ENCODE measurements at places on chromosomes 6 and 20.
A peak's percentile ranks its signal among the peaks of the same experiment; 100 is the strongest.

DNA sequence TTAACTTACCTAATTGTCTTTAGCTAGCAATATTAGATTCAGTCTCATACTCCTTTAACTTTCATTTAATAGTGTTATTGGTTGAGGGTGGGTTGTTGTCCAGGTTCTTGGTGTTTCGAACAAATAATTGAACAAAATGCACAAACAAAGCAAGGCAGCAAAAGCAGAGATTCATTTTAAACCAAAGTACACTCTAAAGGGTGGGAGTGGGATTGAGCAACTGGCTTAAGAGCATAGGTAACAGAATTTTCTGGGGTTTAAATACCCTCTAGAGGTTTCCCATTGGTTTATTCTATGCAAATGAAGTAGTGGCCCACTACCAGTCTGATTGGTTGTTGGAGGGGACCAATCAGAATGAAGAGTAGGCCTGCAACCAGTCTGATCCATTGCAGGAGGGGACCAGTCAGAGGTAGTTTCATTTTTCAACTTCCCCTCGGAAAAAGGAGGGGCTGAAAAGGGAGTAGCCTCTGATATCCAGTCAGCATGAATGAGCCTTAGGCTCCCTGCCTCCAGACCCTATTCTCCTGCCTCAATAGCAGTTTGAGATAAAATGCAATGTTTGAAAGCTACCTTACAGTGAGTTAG lies 26.3 kb upstream of the RAB23 start:
- no peak for DNase-seq

DNA sequence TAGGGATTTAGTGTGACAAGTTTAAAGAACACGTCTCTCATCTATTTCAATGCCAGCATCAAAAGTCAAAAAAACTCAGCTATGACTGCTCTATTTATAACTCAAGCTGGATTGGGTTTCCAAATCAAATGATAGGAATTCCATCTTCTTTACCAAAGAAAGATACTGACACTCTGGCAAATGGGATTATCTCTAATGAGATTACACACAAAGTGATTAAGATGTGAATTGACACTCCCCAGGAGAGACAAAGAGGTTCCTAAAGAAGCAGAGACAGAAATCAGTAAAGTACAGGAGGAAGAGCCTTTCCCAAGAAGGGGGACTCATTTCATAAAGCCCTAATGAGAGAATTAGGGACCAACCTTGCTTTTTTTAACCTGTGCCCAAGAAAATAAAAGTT lies 92.1 kb downstream of the ID4 start:
- no peak for DNase-seq

DNA sequence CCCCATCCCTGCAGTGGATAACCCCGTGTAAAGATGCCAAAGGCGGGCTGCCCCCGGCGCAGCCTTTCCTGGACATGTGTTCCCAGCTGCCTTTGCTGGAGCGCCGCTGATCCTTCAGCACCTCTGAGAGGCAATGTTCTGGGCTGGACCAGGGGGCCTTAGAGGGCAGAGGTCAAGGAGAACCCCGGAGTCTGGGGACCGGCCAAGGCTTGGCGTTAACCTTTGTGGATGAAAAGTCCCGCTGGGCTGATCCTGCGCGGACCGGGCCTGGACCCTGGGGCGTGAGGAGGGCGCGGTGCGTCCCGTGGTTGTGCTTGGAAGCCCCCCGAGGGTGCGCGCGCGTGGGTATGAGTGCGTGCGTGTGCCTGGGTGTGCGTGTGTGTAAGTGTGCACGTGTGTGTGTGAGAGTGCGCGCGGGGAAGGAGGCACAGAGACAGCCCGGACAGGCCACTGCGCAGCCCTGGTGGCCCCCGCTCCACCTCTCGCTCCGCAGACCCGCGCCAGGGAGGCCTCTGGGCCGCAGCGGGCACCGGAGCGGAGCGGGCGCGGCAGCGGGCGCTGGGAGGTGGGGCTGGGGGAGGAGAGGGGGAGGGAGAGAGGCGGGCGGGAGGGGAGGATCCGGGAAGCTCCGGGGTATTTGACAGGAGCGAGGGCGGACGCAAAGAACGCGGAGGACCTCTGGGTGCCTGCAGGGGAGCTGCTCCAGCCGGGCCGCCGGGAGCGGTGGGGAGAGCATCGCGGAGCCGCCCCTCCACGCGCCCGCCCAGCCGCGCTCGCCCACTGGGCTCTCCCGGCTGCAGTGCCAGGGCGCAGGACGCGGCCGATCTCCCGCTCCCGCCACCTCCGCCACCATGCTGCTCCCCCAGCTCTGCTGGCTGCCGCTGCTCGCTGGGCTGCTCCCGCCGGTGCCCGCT lies at the start of gene SMOC2:
SMOC2 (plus strand) TSS at position 665 of the 914 bp plus-strand sequence; CDS start at position 852, 187 bp downstream.
- DNase-seq, result no peak

DNA sequence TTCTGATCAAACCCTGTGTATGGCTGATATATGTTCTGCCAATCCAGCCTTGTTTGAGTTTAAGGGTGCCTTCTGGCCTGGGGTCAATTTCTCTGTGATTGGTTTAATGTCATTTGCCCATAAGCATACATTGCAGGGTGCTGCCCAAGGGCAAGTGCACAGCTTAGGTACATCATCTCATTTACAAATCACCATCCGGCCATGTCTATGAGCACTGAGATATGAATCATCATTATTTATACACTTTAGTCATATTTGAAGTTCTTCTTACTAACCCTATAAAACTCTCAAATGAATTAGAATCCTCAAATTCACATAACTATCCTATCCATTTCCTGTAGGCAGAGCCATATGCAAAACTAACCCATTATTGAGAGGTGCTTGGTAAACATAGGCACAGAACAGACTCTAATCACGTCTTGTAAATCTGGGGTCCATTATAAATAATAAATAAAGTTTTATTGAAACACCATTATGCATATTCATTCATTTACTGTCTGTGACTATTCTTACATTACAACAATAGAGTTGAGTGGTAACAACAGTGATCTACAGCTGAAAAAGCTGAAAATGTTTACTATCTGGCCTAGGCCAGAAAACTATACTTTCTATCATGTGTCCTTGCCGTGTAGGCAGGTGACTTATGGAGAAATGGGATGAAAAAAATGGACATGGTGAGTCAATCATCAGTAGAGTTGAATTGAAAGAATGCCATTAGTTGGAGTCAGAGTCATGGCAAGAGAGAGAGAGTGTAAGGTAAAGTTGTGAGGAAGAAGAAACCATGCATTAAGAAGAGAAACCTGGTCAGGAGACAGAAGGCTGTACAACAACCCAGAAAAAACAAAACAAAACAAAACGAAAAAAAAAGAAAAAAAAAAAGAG lies 25.0 kb downstream of the KCNQ5 start:
- no peak for DNase-seq

- DNase-seq, result peak; percentile 18
Observed at GRCh38 chr20:63658749-63659187, 656 bp downstream of the RTEL1 start.

- DNase-seq, result no peak
Observed at GRCh38 chr6:68741501-68742386, 106.7 kb downstream of the ADGRB3 start.

DNA sequence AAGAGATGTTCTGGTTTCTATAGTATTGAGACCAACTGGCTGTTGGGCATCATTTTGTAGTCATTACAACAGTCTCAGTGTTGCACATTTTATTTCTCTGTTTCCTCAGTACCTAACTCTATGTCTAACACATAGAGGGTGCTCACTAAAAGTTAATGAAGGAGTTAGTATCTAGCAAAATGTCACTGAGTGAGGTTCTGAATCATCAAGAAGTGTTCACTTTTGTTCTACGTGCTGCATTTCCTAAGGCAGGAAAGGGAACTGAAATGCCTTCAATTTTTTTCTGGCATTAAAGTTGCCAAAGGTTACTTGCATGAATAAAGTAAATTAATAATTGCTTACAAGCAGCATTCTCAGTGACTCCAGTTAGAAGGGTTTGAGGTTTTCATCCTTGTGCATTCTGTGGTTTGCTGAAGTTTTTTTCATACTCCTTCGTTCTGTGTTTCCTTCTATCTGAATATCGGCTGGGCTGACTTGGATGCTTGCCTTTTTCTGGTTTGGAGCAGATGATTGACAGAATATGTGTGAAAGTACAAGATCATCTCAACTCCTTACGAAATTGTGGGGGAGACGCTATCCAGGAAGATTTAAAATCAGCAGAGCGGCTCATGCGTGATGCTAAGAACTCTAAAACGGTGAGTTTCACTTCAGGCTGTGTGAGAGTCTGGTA lies 114.5 kb upstream of the SCGN start:
- DNase-seq, result no peak

DNA sequence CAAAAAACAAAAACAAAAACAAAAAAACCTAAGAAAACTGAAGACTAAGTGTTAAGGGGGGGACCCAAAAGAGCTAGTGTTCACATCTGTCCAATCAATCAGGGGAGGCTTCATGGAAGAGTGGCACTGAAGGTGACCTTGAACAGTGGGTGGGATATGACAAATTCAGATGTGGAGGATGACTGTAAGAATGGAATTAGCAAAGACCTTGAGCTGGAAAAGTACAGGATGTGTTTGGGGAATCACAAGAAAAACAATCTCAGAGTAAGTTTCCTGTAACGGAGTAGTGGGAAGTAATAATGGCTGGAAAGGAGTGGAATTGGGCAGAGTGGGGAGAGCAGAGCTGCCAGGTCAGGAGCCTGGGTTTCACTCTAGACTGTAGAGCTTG lies 2.9 kb upstream of the IER3 start:
- DNase-seq, result no peak

DNA sequence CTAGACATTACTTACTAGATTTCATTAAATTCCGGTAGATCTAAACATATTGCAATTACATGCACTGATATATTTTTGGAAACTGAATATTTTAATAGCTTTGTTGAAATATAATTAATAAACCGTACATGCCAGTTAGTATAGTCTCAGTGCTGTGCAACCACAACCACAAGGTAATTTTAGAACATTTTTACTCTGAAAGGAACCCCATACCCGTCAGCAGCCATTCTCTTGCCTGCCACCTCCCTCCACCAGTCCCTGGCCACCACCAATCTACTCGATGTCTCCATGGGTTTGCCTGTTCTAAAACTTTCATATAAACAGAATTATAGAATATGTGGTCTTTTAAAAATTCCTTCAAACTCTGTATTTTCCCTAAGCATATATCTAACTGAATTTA lies 293.9 kb downstream of the THBS2 start:
- no peak for DNase-seq

GRCh38 chr20:58209652-58210397 lies 18.6 kb downstream of the ANKRD60 start:
- peak; percentile 85 for DNase-seq

DNA sequence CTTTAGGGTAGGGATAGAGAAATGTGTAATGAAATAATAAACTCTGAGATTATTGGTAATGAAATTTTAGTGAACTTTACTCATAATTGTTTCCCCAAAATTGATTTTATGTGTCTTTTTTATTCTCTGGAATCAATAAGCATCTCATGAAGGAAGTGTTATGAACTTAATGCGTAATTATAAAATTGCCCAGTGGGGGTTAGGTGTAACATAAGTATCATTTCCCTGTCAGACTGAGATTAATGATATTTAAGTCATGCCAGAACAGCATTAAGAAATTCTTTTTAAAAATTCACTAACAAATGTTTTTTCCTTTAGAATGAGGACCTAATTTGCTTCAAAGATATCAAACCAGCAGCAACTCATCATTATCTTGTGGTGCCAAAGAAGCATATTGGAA lies 10.0 kb downstream of the HINT3 start:
- DNase-seq, result no peak

DNA sequence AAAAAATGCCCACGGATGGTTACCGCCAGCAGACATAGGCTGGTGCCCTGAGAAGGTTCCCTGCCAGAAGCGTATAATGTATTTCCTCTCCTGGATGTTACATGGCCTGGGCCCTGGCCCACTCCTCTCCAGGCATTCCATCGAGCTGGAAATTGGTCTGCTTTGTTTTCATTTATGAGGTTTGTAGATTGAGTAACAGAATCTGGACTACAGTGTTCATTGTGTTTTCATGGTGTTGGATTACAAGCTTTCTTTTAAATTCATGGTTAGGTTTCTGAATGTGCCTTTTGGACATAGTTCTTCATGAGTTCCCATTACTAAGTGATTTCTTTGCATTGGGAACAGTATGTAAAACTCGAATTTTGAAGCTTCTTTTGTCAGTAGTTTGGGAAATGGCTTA lies 6.4 kb downstream of the TIAM2 start:
- no peak for DNase-seq

DNA sequence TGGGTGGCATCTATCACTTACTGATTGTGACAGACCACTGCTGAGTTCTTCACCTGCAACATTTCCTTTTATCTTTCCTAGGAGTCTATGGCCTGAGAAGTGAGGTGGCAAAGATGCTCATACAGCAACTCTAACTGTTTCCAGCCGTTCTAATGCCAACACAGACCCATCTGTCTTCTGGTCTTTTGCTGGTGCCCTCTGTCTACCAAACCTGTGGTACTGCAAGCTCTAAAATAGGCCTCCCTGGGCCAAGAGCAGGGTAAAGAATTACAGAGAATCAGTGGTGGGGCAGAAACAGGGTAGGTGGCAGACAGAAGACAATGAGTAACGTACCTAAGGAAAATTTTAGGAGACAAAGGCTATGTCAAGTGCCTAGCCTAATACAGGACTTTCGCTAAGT lies 611.0 kb upstream of the FLRT3 start:
- DNase-seq, result peak; percentile 31

DNA sequence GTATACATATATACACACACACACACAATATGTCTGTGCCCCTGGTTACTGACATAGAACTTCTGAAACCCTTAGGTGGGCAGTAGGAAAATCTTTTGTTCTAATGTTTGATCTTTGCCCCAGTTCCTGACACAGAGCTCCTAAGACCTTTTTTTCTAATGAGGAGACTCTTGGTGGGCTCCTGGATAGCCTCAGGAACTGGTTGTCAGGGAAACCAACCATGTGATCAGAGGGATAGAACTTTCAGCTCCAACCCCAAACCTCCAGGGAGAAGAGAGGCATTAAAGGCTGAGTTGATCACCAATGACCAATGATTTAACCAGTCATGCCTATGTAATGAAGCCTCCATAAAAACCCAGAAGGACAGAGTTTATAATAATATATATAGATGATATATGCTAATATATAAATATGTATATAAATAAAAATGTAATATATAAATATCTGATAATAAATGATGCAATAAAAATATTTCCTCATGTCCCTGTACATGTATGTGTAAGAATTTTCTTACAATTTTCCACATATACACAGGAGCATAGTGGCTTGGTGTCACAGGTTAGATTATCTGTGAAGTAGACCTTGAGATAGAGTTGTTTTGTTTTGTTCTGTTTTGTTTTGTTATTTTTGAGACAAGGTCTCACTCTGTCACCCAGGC lies 93.3 kb downstream of the GPX5 start:
- DNase-seq, result no peak

- no peak for DNase-seq
Observed at GRCh38 chr20:58395604-58396003, 6.6 kb downstream of the VAPB start.

DNA sequence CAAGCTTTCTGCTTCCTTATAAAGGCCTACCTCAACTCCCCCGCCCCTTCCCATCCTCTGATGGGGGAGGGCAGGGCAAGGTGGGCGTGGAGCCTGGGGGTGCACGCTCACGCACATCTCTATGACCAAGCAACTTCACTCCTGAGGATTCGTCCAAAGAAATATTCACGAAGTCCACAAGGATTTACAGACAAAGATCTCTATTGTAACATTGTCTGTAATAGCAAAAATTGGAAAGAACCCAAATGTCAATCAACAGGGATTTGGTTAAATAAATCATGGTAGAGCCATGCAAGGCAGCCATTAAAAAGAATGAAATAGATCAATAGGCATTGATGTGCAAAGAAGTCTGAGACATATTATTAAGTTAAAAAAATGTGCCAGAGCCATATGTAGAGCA lies 130.4 kb upstream of the AFDN start:
- no peak for DNase-seq
